ENCODE measurements at places on chromosomes 2 and 18. TPM values are rescaled to one million over a fixed set of nuclear protein-coding genes. Genes with fewer than 3 reads are reported as not detected.

The IL18R1 gene
- 0.60 TPM for polyA plus RNA-seq

The RIT2 gene
- not detected for polyA plus RNA-seq

- no peak for DNase-seq
These were observed 128.1 kb downstream of the DDX1 start for GRCh38 chr2:15719566-15720313.

GRCh38 chr2:202375609-202376408 is at the start of gene BMPR2:
Gene BMPR2 (plus strand): TSS chr2:202376327. CDS start chr2:202377475, 1,148 bp downstream.
- peak; percentile 94 for DNase-seq

- no peak for DNase-seq
These were observed 39.6 kb upstream of the BOD1L2 start for GRCh38 chr18:57107140-57107832.
